ENCODE measurements at places on chromosomes 5 and 9. TPM values are rescaled to one million over a fixed set of nuclear protein-coding genes. Genes with fewer than 3 reads are reported as not detected.

Gene LCN15
- not detected for total RNA-seq

Gene RNF183
- not detected for total RNA-seq

Gene PHF24
- not detected for total RNA-seq

Gene PNPLA7
- total RNA-seq = 0.43 TPM

Gene ZNF658
- 3.2 TPM for total RNA-seq

Gene PCDHB4
- not detected for total RNA-seq

- no peaks in the 10 kb centered on the region for H3K4me1 ChIP-seq
- H3K36me3 ChIP-seq = no peaks in the 10 kb centered on the region
- H3K4me3 ChIP-seq = no peak overlapping the region
- DNase-seq = no peak
Measured at GRCh38 chr9:8424786-8425410, 625.3 kb upstream of the DMAC1 start.

DNA sequence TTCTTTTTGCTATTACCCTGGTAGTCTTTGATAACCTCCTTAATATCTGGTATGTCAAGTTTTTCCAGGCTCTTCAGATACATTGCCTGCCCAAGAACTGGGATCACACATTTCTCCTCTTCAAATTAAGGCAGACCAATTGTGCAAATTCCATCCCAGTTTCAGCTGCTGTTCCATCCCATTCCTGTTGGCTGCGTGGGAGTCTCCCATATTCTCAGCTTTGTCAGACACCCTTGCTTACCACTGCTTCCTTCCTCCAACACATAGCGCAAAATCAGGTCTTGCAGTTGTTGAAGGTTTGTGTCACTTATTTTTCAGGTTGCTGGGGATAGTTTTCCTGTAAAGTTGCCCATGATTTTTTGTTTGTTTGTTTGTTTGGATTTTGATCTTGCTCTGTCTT lies 15.2 kb downstream of the HCN1 start:
- no peak overlapping the region for H3K4me3 ChIP-seq
- H3K4me1 ChIP-seq = no peaks in the 10 kb centered on the region
- H3K36me3 ChIP-seq = no peaks in the 10 kb centered on the region
- no peaks in the 10 kb centered on the region for H3K27me3 ChIP-seq
- no peak for DNase-seq

GRCh38 chr5:171705036-171705435 lies 80.6 kb upstream of the SMIM23 start:
- no peak overlapping the region for H3K4me3 ChIP-seq
- no peaks in the 10 kb centered on the region for H3K4me1 ChIP-seq
- no peak overlapping the region for H3K27ac ChIP-seq
- DNase-seq = no peak

DNA sequence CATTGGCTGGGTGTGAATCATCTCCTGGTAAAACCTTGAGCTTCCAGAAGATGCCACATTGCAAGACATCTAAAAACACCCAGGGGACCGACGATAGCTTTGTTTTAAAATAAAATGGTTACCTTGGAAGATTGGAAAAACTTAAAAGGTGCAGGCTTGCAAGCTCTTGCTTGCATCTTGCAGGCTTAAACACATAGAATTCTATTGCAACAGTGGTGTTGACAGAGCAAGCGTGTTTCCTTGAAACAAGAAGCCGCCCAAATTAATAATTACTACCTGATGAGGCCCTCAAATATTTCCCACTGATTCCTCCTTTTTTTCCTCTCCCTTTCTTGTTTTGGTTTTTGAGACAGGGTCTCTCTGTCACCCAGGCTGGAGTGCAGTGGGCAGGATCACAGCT lies 137.1 kb upstream of the BASP1 start:
- no peak overlapping the region for H3K4me3 ChIP-seq
- no peak for DNase-seq
- H3K27me3 ChIP-seq = no peaks in the 10 kb centered on the region
- no peaks in the 10 kb centered on the region for H3K4me1 ChIP-seq
- no peaks in the 10 kb centered on the region for H3K36me3 ChIP-seq

DNA sequence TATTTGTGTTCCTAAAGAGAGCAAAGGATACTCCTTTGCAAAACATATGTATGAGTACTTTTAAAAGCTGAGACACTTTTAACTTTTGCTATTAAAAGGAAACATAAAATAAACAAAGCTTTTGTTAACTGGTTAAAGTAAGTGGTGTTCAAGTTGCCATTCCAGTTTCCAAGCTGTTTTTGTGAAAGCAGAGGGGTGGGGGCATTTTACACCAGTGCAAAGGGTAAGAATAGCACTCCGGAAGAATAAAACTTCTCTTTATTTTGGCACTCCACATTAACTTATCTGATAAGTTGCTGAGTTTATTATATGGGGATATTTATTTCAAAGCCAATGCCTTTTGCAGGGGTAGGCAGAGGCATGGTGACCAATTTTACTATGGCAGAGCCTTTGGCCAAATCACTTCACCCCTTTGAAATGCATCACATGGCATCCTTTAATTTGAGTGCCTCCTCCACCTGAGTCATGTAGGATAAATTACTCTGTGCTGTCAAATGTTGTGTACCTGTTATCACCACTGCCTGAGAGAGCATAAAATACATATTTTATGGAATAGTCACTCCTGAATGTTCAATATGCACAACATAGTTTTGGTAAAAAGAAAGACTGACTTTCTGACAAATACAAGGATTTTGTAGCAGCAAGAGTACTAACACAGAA lies 62.9 kb downstream of the MLLT3 start:
- H3K36me3 ChIP-seq = no peaks in the 10 kb centered on the region
- H3K4me1 ChIP-seq = peaks cover 25% of the 10 kb centered on the region
- no peak overlapping the region for H3K27ac ChIP-seq

Data from GM12878 (cell line).